ENCODE measurements at places on chromosomes 6 and 20.

GRCh38 chr20:33499355-33499754 is 9.5 kb downstream of the CBFA2T2 start:
- no peak for DNase-seq

- DNase-seq: peak; percentile 52
These were observed 9.4 kb upstream of the HLA-DQA1 start for GRCh38 chr6:32627831-32628230.

DNA sequence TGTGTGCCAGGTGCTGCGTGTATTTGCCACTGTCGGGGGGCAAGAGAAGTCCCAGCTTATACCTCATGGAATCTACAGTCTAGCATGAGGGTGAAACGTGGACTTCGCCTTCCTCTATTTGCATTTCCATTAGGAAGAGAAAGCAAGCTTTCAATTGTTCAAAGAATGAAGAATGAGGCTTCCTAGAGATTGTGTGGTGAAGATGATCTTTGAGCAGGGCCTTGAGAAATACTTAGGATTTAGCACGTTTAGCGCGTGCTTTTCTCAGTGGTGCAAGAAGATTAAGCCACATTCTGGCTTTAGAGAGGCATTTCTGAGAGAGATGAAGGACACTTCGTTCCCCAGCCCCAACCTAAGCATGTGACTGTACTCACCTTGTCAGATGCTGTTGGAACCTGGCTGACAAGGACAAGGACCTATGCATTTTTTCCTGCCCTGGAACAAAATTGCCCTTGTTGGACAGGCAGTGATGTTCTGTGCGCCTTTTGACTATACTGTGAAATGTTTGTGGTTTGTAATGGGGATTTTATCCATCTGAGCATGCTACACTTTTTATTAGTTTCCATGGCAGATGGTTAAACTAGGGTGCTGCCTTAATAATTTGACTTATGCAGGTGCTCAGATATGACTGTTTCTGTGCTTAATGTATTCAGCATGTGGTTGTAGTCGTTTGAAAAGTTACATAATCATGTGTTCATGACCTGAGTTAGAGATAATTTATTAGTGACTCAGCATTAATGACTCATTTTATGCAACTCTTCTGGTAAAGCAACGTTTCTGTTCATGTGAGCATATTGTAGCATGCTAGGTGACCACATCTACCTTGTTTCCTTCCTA is 10.7 kb downstream of the TULP4 start:
- no peak for DNase-seq

GRCh38 chr6:148146717-148147462 is 195.7 kb upstream of the SASH1 start:
- no peak for DNase-seq

GRCh38 chr20:51586005-51586440 is 43.5 kb upstream of the NFATC2 start:
- no peak for DNase-seq

DNA sequence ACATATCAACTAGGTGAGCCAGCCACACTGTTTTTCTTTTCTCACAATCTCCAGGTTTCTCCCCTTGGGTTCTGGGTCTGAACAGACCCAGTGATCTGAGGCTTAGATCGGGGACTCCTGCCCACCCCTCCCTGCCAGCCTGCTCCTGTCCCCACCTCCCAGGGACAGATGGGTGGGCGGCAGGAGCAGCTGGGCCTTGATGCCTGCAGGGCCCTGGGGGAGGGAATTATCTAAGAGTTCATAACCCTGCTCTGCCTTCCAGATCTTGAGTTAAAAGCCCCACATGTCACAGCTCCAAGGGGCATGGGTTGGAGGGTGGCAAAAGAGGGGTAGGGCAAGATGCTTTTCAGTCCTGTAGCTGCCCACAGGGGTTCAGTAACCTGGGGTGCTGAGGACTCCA is 5.2 kb upstream of the XKR7 start:
- no peak for DNase-seq

DNA sequence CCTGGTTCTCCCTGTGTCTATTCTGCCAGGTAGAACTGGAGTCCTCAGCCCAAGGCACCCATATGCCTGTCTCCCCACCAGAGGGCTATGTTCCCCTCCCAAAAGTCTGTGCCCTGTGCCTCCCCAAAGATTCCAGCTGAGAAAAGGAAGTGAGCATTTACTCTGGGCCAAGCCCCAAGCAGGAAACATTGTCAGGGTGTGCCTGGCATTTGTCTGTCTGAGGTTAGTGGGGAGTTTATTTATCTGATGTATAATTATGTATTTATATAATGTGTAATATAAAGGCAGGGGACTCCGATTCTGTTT is 5.6 kb downstream of the GDF5 start:
- no peak for DNase-seq

DNA sequence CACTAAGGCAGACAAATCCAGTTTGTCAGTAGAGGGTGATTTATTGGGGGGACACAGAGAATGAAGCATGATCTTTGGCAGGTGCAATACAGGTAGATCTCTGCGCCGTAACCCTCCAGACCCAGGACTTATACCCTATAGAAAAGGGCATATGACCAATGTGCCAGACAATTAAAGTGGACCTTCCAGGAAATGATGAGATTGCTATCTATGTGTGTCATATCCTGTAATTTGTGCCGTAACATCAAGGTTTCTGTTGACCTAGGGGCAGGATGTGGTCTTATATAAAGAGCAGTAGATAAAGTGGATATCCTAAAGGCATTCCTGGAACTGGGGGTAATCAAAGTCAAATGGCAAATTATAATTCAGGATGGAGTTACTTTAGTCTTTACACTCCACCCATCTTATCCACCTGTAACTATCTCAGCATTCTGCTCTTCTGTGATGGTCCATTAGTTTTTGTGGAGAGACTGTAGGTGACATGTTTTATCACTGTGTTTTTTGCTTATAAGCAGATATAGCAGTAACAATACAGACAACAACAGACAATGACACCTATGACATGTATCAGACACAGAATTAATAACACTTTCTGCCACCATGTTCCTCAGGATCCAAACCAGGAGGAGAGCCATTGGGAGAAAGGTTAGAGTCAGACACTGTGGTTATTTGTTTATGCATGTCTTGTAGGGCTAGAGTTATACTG is 43.1 kb upstream of the ZNF337 start:
- no peak for DNase-seq

- DNase-seq: no peak
These were observed 71.8 kb upstream of the TMEM181 start for GRCh38 chr6:158488065-158488464.

- no peak for DNase-seq
These were observed 162.4 kb downstream of the ID4 start for GRCh38 chr6:19999319-20000191.

DNA sequence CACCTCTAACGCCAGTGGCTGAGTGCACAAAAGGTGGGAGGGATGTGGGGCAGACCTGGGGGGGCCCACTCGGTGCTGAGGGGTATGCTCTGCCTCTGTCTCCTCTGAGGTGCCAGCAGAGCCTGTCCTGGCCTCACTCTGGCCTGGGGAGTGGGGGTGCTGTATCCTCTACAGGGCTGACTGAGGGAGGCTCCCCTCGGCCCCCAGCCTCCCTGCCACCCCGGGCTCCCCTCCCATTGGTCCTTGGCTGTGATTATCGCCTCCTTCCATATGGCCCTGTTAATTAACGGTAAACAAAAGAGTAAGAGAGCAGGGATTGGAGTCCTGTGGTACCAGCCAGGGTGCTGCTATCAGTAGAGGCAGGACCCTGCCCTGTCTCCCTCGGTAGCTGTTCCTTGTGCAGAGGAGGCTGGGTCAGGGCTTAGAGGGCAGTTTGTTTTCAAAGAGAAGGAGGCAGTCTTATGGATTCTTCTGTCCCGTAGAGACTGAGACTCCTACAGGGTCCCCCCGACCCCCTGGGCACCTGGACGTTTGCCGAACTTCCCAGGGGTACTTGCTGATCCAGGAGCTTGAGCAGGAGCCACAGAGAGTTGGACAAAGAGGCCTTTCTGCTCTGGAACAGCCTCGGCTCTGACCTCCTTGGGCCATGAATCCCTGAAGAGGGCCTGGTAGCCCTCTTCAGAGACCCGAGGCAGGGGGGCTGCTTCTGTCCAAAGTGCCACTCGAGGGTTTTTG is 1.8 kb downstream of the MYT1 start:
- no peak for DNase-seq

DNA sequence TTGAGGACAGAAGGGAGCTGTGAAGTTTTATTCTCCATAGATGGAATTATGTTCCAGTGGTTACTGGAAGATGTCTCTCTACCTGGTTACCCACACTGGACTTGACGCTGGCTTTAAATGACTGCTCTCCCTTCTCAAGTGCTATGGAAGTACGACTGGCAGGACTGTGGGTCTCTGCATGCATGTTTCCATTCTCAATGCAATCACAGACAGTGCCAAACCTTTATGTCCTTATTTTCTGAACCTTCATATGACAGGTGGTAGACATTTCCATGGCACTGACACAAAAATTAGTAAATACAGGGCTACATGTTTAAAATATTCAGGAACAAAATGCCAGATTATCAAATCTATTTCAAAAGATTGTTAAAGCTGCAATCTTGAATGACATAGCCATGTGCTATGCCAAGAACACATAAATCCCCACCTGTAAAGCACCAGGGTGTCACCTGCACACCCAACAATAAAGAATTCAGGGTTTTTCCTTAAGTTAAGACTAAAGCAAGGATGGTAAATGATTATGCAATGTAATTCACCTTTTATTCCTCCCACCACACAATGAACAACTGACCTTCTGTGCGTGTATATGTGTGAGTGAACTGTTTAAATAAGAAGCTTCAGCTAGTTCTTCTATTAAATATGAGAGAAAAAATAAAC is 153.3 kb upstream of the ENPP5 start:
- DNase-seq: peak; percentile 54

- no peak for DNase-seq
These were observed 226.6 kb downstream of the TFAP2C start for GRCh38 chr20:56855708-56856107.

DNA sequence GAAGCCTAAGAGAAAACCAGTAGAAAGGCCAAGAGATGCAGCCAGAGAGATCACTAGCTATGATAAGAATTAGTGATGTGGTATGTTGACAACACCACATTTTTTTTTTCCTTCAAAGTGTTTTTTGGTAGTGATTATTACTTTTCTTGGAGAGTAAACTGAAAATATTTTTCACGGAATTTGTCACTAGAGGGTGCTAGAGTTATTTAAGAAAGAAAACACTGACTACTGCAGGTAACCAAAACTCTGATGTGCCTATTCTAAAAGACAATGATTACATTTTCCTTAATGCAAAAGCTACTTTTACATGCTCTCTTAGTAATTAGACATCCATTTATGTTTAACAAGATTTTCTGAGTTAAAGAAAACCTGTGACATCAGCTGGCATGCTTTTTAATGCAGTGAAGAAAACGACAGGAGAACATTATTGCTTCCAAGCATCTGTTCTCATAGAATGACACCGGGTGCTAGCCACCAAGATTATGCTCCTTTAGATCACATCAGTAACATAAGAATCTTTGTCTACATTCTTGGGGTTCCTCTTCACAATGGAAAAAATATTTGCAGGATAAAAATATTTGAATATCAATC is 28.8 kb downstream of the RWDD2A start:
- DNase-seq: peak; percentile 72

DNA sequence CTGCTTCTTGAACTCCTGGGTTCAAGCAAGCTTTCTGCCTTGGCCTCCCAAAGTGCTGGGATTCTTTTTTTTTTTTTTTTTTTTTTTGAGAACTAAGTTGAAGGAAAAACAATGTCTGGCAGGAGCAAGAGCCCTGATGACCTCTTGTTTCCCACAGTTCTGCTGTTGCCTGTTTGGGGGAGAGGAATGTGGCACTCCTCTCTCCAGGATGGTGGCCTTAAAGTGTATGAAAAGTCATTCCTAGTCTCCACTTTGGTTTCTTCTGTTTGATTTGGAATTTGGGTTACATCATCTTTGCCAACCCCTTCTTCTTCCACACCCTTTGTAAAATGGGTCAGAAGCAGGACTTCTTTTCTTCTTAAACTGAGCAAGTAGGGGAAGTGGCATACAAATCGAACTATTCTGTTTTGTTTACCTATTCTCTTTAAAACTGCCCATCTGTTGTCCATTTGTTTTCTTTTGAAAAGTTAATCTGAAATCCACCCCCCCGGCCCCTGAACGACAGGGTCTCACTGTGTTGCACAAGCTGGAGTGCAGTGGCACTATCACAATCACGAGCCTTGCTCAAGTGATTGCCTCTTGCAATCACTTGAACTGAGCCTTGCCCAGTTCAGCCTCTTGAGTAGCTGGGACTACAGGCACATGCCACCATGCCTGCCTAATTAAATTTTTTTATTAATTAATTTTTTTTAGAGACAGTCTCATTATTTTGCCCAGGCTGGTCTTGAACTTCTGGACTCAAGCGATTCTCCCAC is 11.3 kb downstream of the CARMIL1 start:
- no peak for DNase-seq

- no peak for DNase-seq
These were observed 621 bp downstream of the NOL7 start for GRCh38 chr6:13615792-13616120.

DNA sequence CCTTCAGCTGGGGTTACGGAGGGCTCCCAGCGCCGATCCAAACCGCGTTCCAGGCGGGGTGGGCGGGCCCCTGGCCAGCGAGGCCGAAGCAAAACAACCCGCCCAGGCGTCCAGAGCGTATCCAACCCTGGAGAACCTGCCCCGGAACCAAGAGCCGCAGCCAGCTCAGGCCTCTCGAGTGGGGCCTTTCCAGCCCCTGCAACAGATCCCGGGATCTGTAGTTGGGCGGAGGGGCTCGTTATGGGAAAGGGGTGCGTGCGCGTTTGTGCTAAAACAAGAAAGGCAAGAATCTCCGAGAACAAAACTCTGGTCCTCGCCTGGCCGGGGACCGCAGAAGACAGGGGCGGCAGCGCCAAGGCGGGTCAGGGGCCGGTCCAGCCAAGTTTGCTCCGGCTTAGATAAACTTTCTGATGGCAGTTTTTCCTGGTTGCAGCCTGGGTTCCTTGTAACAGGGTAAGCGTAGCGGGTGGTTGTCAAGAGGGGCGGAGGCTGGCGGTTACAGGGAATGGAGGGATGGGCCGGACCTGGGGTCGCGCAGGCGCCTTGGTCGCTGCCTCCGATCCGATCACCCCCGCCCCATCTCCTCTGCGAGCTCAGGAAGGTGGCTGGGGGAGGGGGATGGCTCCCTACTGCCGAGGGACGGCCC is 448 bp upstream of the RIN2 start:
- DNase-seq: peak; percentile 72

GRCh38 chr6:121594053-121594452 is 158.6 kb downstream of the GJA1 start:
- DNase-seq: no peak

GRCh38 chr20:4574356-4574690 is 147.4 kb upstream of the PRND start:
- no peak for DNase-seq

DNA sequence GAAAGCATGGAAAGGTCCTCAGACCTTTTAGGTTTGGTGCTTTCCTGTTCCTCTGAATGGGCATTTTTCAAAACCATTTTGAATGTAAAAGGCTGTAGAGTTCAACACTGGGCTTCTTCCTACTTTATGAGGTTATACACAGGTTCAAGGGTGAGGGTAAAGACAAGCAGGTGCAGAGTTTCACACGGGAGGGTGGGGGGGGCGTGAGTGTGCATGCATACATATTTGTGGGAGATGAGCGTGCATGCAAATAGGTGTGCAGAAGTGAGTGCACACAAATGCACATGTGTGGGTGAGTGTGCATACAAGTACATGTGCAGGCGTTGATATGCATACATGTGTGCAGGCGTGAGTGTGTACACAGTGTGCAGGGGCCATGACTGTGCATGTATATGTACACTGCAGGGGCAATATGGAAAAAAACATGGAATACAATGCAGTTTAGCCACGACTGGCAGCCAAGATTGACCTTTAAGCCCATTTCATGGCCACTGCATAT is 183.1 kb downstream of the GMPR start:
- DNase-seq: no peak

GRCh38 chr6:68087399-68088133 is 547.5 kb upstream of the ADGRB3 start:
- no peak for DNase-seq

Data from pons (tissue), 1 donor.